ENCODE measurements at places on chromosomes 7 and 10. TPM values are rescaled to one million over a fixed set of nuclear protein-coding genes. Genes with fewer than 3 reads are reported as not detected.

PNLIPRP1 gene
- total RNA-seq = not detected

EBLN1 gene
- total RNA-seq = not detected

GPR141 gene
- total RNA-seq = not detected

NANOS1 gene
- total RNA-seq = 4.7 TPM

SYT15 gene
- 0.17 TPM for total RNA-seq

TSPAN12 gene
- 13.3 TPM for total RNA-seq

MYO3A gene
- not detected for total RNA-seq

SEM1 gene
- 228 TPM for total RNA-seq

ZNF117 gene
- 0.70 TPM for total RNA-seq

PLEKHS1 gene
- 0.80 TPM for total RNA-seq

DLX6 gene
- total RNA-seq = 5.3 TPM

HK1 gene
- total RNA-seq = 32.1 TPM

PTPN20 gene
- not detected for total RNA-seq

ASZ1 gene
- total RNA-seq = 0.14 TPM

GRIFIN gene
- not detected for total RNA-seq

NRG3 gene
- not detected for total RNA-seq

SLC13A4 gene
- not detected for total RNA-seq

TSPAN13 gene
- 55.0 TPM for total RNA-seq
